ENCODE measurements at places on chromosomes 1 and 21.

DNA sequence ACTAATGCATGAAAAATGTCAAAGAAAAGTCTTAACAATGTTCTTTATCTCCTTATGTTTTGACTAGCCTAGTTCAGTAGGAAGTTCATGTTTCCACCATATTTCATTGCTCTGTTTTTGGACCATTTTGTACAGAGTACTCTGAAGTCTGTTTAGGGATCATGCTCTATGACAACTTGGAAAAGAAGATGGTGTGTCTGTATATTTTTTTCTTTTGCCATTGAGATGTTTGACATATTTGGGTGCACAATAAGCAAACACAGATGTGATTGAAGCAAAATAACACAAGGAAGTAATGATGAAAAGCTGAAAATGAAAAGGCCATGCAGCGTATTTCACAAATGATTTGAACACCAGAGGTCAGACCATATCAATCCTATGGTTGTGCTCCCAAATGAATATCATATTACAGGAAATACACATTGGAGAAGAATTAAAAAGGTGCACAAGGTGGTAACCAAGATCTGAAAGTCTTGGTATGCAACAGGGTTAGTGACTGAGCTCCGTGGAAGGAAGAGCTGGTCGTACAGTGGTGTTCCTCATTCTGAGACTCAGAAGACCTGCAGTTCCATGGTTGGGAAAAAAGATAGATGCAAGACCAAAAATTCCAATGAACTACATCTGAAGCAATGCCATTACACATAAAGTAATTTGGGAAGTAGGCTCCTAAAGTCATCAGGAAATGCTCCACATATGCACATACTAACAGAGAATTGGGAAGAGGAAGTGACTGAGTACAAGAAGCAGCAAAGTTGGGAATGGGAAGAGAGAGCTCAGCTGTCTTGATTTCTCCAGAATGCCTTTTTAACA, 463.5 kb downstream of the LMO4 start:
- DNase-seq = no peak

DNA sequence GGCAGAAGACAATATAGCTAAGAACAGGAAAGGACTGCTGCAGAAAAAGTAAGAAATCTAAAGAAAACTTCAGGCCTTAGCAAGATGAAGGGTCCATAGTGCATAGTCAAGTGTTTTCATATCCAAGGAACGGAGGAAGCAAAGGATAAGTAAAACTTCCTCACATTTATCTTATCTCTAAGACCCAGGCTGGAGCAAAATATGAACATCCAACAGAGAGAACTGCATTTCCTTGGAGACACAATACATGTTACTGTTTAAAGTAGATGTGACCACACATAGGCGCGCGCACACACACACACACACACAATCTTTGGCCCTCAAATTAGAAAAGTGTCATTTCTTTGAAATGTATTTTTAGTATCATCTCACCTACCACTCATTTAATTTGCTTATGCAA, 66.7 kb downstream of the TTLL7 start:
- no peak for DNase-seq

GRCh38 chr1:155051777-155052398, 772 bp downstream of the ADAM15 start:
- DNase-seq = no peak

GRCh38 chr1:43934101-43934985, 742 bp downstream of the ARTN start:
- peak; percentile 55 for DNase-seq

- DNase-seq = no peak
Measured at GRCh38 chr1:25695090-25695770, 78.6 kb downstream of the MAN1C1 start.

DNA sequence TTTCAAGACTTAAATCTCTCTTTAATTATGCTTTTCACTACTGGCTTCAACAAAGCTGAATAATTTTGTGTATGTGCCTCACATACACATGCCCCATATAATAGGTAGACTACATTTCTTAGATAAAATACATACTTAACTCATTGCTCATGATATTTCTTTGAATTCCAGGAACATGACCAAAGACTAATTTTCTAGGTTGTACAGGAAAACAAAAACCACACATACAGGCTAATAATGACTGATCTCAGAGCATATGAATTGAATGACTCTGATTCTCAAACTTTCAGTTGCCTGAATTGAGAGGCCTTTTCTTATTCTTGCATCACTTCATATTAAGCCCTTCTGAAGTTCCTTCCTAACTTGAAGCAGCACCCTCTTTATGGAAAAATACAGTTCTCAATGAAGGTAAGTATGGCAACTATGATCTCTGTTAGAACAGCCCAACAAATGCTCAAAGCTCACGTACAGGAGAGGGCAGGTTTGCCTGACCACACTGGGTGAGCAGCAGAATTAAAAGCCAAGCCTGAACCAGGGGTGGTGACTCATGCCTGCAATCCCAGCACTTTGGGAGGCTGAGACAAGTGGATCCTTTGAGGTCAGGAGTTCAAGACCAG, 22.6 kb upstream of the UAP1 start:
- DNase-seq = no peak

DNA sequence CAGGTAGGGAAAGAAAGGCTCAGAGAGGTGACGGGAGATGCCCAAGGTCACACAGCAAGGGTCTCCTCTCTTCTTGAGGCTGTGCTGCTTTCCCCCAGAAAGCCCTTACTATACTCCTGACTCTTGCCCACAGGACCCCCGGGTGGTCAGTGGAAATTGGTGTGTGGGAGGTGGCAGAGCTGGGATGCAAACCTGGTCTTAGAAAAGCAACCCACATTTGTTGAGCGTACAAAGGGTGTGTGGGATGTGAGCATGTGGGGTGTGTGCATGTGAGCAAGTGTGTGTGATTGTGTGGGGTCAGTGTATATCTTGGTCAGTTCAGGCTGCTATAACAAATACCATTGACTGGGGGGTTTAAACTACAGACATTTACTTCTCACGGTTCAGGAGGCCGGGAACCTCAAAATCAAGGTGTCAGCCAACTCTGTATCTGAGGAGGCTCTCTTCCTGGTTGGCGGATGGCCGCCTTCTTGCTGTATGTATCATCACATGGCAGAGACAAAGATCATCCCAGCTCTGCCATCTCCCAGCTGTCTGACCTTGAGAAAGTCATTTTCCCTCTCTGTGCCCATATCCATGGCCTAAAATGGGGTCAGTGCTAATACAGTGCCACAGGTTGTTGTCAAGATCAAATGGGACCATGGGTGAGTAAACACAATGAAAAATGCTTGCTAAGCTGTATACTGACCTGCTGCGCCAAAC, 268.5 kb downstream of the PTPRU start:
- no peak for DNase-seq

GRCh38 chr1:165129568-165130164, 226.8 kb downstream of the LMX1A start:
- peak; percentile 77 for DNase-seq

GRCh38 chr1:85867189-85867588, 159.0 kb upstream of the ZNHIT6 start:
- DNase-seq = no peak

GRCh38 chr1:100387209-100387608, 34.9 kb downstream of the CDC14A start:
- no peak for DNase-seq

DNA sequence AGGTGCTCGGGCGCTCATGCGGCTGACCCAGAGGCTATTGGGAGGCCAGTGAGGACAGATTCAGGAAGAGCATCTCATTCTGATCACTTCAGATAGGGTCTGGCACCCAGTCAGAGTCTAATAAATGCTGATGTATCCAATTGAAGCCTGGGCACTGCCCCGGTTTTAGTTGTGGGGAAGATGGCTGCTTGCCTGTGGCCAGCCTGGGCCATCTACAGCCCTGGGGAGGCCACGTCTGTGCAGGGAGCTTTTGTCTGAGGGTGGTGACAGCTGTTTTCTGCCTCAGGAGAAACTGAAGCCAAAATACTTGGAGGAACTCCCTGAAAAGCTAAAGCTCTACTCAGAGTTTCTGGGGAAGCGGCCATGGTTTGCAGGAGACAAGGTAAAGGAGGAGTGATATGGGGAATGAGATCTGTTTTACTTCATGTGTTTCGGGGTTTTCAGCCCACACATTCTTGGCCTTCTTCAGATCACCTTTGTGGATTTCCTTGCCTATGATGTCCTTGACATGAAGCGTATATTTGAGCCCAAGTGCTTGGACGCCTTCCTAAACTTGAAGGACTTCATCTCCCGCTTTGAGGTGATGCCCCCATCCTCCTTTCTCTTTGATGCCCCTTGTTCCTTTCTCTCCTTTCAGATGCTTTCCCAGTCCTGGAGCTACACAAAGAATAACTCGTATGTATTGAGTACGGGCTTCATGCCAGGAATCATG, 2.8 kb downstream of the GSTM5 start:
- DNase-seq = no peak
